Stimulated activated CD8-positive, alpha-beta memory T cell treated with anti-CD3 and anti-CD28 coated beads, Interleukin-15, amount 100 ng/mL, for 48 hours (primary cell): ENCODE measurements at places on chromosomes 4 and X.

DNA sequence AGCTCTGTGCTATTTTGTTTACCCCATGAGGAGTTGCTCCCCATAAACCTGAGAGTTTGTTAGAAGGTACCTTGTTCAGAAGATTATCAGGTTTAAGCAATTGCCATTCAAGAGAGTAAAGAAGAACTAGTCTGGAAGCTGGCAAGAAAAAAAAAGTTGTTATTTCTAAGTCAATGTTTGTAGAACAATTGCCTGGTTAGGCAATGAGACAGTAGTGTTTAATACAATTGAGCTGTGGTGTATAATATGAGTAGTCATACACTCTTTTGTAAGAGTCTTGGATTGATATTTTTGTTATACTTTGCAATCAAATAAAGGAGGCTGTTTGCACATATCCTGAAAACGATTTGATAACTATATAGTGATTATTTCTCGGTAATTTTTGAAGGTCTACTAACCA, 44.7 kb downstream of the GALNT7 start:
- DNase-seq = no peak

DNA sequence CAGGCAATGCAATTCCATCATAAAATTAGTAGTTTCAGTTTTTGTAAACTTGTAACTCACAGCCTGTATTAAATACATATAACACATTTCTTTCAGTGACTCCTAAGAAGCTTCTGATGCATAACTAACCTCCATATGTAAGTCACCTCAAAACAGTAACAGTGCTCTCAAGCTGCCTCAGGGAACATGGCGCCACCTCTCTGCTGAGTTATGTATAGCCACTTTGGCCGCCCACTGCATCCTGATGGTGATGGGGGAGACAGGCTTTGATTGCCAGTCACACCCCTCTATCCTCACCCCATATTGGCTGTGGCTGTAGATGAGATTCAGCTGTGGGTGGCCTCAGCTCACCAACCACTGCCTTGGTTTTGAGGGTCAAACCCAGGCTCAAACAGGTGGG, 54.3 kb downstream of the LRBA start:
- DNase-seq = no peak

- DNase-seq = no peak
These were observed 520.8 kb downstream of the RAB28 start for GRCh38 chr4:12963291-12963690.

DNA sequence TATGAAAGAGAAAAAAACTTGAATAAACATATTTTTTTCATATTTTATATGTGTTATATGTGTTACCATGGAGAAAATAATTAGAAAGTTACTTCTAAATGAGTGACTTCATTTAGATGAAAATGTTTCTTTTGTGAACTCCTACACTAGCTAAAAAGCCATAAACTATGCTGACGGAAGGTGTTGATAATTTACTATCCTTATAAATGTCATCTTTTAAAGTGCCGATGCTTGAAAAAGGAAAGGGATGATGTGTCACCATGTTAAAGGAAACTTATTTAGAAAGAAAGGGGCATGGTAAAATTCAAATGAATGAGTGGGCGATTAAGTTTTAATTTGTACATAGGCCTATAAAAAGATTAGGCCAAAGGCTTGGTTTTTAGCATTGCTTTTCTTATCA, 133.8 kb downstream of the SPRY1 start:
- DNase-seq = no peak

- no peak for DNase-seq
These were observed 18.7 kb upstream of the ZNF185 start for GRCh38 chrX:152878976-152879755.

GRCh38 chrX:108072746-108073145, 18.6 kb downstream of the PSMD10 start:
- no peak for DNase-seq

DNA sequence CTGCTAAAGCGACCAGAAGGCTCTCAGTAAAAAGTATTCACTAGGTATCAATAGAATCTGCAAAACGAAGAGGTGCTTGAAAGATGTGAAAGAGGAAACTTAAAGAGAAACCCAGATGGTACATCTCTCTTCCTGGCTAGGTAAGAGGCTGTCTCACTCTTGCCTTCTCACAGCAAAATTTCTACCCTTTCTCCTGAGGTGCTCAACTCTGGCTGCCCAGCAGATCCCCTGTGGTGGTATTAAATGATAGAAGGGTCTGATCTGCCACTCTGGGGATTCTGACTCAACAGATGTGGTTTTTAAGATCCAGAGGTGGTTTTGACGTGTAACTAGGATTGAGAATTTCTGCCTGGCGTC, 14.9 kb upstream of the TSPAN5 start:
- DNase-seq = no peak

- DNase-seq = no peak
These were observed 1.5 kb downstream of the FUNDC2 start for GRCh38 chrX:155028129-155028528.

DNA sequence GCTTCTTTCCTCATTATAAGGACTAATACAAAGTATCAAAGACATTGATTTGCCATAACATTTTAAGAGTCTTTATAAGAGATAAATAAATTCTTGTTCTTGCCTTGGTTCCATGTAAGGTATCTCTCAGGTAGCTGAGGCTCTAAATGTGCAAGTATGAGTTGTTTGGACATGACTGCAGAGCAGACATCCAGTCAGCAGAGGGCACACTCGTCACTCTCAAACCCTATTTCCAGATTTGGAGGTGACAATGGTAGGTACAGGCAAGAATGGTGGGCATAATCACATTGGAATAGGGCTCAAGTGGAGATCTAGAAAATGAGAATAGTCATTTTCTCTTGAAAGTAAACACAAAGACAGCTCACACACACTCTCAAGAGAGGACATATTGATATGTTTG, 133.3 kb upstream of the ZIC3 start:
- no peak for DNase-seq

DNA sequence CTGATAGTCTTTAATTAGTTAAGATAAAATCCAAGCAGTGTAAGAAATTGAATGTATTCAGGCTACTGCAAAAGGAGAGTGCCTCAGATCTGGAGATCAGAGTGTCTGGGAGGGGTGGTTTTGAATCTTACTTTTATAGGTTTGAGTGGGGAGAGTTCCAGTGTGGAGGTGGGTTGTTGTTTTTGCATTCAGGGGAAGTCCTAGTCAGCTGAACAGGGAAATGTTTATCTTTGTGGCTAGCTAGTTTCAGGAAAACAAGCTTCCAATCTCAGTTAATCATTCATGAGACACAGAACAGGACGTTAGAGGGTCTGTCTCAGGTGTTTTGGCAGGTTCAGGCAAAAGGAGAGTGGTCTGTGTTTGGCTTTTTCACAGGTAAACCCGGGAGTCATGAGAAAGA, 26.0 kb downstream of the ZNF81 start:
- no peak for DNase-seq

GRCh38 chr4:83231620-83232076, 53.0 kb downstream of the COQ2 start:
- peak; percentile 36 for DNase-seq

DNA sequence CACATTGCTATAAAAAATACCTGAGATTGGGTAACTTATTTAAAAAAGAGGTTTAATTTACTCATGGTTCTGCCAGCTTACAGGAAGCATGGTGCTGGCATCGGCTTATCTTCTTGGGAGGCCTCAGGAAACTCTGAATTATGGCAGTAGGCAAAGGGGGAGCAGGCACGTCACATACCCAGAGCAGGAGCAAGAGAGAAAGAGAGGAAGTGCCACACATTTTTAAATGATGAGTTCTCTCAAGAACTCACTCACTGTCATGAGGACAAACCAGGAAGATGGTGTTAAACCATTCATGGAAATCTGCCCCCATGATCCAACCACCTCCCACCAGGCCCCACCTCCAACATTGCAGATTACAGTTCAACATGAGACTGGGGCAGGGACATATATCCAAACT, 10.0 kb upstream of the AFF1 start:
- DNase-seq = no peak

GRCh38 chr4:21592970-21593670, 355.5 kb downstream of the KCNIP4 start:
- no peak for DNase-seq

DNA sequence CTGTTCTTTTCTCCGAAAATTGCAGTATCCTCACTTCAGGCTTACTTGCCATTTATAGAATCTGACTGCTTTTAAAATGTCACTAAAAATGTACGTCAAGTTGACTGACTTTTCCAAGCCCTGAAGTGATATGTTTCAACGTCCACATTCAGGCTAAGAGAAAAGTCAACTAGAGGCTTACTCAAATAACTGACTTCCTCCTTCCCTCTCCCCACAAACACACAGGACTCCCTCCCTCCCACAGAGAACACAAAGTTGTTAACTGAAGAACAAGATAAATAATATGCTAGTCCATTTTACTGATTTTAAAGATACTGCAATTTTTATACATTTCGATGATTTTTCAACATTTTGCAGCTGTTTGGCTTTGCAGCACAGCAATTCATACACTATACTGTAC, 13.8 kb upstream of the CDKL2 start:
- no peak for DNase-seq

GRCh38 chr4:3201718-3202702, 46.9 kb upstream of the MSANTD1 start:
- peak; percentile 55 for DNase-seq

GRCh38 chrX:2710041-2710840, 19.1 kb downstream of the CD99 start:
- no peak for DNase-seq

DNA sequence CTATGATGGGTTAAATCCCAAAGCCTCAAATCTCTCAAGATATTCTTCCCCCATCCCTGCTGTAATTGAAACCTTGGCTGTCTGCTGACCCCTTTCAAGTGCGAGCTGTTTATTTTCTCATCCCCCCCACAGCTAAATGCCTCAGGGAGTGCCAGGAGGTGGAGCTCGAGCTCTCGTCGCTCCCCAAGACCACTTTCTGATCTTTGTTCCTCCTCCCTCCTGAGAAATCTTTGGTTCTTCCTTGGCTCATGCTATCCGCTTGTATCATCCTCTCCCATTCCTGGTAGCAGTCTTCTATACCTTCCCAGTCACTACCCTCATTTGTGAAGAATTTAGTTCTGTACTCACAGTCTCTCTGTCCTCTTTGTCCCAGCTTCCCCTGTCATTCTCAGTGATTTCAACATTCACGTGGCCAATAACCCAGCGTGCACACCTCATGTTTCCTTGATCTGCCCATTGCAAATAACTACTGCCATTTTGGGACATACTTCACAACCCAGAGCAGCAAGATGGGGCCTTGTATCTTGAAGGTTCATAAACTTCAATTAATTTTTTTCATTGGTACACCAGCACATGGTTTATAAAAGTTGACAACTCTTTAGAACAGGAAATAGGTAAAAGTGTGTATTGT, 9.2 kb upstream of the SLC25A43 start:
- DNase-seq = no peak

GRCh38 chr4:143633833-143634232, 66.6 kb downstream of the FREM3 start:
- DNase-seq = no peak

DNA sequence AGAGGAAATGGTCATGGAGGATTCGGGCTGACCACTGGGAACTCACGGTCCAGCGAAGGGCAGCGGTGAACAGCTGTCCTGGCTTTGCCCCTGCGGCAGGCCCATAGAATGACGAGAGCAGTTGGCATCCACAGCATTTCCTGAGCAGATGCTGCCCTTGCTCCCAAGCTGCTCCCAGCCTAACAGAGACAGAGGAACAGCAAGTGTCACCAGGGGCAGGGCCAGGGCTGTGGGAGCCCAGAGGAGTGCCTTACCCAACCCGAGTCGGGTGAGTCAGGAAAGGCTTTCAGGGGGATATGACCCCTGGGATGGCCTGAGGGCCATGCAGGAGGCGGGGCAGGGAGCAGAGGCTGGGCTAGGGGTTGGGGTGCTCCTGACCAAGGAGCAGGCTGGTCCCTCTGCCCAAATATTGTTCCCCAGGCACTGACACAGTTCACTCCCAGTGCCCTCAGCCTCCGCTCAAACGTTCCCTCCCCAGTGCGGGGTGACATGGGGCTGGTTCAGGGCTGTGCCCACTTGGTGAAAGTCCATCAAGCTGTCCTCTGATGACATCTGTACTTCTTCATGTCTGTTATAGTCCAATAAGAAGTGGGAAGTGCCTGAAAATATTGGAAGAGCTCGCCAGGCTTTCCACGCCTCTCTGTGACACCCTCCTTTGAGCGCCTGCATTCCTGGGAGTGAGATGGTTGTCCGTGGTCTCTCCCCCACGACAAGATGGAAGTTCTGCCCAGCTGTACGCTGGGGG, 64.7 kb upstream of the GPR78 start:
- DNase-seq = no peak

- peak; percentile 4 for DNase-seq
These were observed 239.6 kb downstream of the GRXCR1 start for GRCh38 chr4:43132010-43132582.
